ENCODE measurements at places on chromosomes 6 and 20.

- no peak for DNase-seq
These were observed 361.6 kb downstream of the THBS2 start for GRCh38 chr6:168892031-168892430.

- no peak for DNase-seq
These were observed 9.9 kb upstream of the GTSF1L start for GRCh38 chr20:43736588-43737158.

DNA sequence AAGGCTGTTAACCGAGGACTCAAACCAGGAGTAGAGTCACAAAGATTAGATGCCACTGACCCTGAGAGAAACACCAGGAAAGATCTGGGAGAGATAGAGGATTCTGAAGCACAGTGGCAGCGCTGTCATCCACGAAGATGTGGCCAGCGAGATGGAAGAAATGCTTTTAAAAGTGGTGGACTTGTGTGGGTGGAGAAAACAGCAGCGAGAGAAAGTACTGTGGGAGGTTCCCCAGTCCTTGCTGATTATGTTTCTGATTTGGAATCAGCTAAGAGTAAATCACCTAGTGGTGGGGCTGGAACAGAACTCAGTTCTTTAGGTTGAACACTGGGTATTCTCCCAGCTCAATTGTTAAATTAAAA lies 435 bp upstream of the ZNF322 start:
- DNase-seq: no peak

- no peak for DNase-seq
These were observed 4.4 kb upstream of the TUBB1 start for GRCh38 chr20:59014680-59015389.

DNA sequence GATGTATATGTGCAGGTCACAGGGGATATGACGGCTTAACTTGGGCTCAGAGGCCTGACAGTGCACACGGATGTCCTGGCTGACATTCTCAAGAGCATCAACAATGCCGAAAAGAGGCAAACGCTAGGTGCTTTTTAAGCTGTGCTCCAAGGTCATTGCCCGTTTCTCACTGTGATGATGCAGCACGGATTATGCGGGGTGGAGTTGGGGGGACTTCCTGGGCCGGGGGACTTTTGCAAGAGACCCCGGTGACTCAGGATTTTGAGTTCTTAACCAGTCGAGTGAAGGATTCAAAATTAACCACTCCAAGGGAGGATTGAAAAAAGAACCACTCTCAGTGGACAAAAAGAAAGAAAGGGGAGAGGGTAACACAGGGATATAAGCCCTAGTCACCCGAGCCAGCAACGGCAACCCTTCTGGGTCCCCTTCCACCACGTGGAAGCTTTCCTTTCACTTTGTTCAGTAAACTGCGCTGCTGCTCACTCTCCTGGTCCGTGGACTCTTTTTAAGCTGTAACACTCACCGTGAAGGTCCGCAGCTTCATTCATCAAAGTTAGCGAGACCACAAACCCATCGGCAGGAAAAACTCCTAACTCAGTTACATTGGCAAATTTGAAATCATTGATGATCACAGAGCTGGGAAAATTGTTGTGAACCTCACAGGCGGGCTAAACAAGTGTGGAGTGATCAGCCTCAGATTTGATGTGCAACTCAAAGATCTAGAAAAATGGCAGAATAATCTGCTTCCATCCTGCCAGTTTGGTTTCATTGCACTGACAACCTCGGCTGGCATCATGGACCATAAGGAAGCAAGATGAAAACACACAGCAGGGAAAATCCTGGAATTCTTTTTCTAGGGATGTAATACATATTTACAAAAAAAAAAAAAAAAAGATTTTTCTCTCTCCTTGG lies 199.3 kb downstream of the ARID1B start:
- DNase-seq: no peak

GRCh38 chr6:144378437-144378836 lies 93.3 kb downstream of the UTRN start:
- DNase-seq: no peak

- no peak for DNase-seq
These were observed 33.0 kb downstream of the SYNJ2 start for GRCh38 chr6:158014505-158015187.

DNA sequence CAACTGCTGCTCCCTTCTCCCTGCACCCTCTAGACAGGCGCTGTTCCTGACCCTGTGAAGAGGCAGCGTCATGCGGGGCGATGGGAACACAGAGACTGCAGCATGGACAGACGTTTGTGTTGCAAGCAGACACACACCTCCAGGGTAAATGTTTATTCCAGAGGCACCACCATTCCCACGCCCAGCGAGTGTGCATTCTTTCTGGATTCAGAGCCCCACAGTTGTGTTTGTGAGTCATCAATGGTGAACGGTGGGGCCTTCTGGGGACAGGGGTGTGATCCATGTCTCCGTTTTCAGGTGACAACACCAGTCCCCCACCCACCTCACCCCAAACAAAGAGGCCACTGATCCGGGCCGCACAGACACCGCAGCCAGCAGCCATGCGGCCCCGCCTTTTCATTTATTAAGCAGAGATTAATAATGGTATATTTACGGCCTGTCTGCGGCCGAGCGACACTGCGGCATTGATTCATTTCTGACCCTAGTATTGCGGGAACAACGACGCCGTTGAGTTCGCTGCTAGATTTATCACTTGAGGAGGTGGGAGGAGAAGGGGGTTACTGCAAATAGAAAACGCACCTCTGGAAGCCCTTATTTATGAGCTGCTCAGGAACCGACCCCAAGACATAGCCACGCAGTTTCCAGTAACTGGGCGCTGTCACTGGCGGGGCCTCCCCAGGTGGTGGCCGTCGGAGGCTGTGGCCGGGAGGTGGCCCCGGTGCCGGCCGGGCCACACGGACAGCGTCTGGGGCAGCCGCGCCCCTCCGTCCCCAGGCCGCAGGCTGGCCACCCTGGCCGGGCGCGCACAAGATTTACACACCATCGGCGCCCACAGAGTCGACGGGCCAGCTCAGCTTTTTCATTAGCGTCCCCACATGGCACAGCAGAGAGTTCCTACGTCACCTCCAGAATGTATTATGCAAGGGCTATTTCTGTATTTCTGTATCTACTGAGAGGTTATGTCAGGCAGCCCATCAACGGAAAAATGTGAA lies 367.6 kb downstream of the THBS2 start:
- no peak for DNase-seq

DNA sequence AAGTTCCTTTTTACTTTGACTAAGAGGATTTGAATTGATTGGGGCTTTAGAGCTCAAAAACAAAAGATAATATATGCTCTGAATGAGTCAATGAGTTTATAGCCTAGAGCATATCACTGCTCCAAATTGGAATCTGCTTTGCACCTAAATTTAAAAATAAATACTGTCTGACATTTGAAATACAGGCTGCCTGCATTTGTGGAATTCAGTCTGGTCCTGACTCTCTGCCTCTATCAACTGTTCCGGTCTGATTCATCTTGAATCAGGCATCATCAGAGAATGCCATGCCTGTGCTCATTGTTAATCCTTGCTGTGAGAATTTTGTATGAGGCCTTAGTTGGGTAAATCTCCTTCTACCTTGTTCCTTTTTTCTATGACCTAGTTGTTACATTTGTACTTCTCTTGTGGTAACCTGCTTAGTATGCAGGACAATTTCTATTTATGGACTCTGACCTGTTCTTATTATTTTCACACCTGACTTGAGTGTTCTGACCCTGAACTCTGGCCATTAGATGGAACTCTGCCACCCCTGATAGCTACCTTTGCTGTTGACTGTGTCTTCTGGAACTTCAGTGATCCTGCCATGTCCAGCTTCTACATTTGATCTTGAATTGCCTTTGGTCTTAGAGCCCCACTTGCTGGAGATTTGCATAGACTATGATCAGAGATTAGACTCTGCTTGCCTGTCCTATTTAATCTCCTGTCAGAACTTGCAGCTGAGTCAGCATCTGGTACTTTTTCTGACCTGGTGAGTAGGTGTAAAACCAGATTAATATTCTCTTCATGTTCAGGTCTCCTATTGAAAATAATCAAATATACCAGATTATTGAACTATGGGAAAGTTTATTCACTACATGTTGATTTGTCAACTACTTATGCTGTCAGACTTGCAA lies 442.7 kb upstream of the HS3ST5 start:
- DNase-seq: no peak
